Fibroblast of pulmonary artery (primary cell): ENCODE measurements at places on chromosomes 13 and 19.
A peak's percentile ranks its signal among the peaks of the same experiment; 100 is the strongest.

DNA sequence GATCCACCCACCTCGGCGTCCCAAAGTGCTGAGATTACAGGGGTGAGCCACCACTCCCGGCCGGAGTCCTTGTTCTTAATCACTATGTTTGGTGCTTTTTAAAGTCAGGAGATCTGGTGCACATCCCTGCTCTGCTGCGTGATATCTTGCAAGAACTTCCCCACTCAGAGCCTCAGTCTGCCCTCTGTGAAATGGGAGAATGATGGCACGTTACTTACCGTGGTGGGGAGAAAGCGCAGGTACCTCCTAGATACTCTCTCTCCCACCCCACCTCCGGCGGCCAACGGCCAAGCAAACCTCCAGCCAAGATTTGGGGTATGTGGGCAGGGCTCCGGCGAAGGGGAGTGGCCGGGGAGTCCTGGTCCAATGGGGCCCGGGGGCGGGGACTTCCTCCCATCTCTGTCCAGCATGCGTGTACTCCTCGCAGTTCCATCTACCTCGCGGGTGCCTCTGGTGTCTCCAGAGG lies at the start of gene RYR1:
Gene RYR1, plus strand, starts transcription at position 424 of the 466 bp plus-strand sequence. CDS start 139 bp downstream, outside the sequence.
- peak; percentile 10 for DNase-seq

DNA sequence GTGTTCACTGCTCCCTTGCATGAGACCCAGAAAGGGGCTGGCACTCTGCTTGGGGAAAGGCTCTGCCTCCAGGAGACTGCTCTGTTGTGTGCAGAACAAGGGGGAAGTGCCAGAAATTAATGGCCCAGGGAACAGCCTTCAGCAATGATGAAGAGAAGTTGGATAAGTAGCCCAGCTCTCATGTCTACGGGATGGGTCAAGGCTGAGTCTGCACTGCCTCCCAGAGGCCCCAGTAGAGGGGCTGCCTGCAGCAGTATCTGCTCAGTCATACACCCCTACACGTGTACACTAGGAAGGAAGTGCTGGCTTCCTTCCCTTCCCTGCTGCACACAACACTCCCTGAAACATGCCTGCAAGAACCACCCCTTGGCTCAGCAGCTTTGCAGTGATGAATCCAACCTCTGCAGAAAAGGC lies 54.6 kb upstream of the URI1 start:
- peak; percentile 18 for DNase-seq

DNA sequence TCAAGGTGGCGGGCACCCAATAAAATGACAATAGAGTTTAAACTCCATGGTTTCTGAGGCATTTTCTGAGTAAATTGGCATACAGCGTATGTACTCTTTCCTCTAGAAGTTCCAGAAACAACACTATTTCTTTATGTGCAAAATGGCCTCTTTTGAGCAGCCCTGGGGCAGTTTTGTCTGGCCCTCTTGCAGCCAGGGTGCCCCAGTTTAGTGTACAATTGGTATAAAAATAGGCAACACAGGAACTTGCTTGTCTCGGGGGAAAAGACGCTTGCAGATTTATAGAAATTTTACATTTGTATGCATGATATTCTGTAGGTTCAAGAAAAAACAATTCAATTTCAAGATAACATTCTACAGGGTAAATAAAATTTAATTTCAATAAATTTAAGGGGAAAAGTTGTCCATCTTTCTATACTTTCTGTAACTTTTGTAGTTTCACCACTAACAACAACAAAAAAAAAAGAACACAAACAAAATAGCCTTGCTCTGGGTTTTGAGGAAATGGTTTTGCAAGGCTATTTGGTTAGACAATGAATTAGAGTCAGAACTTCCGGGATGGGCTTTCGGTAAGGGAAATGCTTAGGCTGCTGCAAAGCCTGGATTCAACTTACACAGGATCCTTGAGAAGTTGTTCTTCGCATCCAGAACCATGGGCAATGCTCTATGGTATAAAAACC lies 45.3 kb downstream of the LRCH1 start:
- DNase-seq = peak; percentile 54

GRCh38 chr19:45515081-45515624 lies 7.9 kb downstream of the VASP start:
- no peak for DNase-seq

DNA sequence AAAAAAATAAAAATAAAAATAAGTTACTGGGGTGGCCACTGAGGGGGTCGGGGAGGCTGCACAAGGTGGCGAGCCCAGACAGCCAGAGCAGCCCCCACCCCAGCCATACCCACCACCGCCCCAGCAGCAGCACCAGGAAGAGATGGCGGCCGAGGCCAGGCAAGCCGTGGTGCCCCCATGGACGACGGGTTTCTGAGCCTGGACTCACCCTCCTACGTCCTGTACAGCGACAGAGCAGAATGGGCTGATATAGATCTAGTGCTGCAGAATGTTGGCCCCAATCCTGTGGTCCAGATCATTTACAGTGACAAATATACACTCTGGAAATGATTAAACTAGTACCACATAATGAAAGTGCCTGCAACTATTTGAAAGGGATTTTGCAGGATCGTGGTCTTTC lies 71.6 kb upstream of the ZDHHC20 start:
- DNase-seq = no peak

DNA sequence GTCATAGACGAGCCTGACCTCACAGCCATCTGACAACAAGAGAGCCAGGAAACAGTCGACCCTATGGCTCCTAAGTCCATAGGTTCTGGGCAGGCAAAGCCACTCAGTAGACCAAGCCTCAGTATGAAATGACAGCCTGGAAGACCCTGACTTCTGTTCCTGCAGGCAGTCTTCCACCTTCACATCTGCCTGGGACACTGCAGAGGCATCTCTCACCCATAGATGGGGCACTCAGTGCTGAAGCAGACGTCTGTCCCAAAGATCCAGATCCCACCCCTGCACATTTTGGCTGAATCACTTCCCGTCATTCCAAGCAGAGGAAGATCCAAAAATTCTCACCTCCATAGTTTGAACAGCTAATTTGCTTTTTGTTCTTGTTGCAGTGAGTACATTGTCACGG lies 139.3 kb upstream of the ZNF507 start:
- DNase-seq = no peak

DNA sequence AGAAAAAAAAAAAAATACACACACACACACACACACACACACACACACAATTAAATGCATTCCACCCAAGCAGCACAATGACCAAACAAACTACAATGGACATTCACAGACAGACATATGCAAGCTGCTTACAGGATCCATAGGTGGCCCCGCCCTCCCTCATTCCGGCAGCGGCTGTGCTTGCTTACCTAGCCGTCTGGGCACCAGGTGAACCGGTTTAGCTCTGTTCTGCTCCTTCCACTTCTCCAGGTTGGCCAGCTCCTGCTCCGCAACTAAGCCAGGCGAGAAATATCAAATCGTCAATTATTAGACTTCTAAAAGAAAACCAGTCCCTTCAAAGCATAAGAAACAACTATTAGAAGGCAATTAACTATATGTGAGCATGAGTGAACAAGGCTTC lies 23.1 kb downstream of the EPSTI1 start:
- no peak for DNase-seq

GRCh38 chr19:37905946-37906868 lies at the start of gene WDR87:
WDR87 (minus strand) TSS chr19:37906594; CDS start chr19:37898239, 8,355 bp downstream.
- peak; percentile 16 for DNase-seq

DNA sequence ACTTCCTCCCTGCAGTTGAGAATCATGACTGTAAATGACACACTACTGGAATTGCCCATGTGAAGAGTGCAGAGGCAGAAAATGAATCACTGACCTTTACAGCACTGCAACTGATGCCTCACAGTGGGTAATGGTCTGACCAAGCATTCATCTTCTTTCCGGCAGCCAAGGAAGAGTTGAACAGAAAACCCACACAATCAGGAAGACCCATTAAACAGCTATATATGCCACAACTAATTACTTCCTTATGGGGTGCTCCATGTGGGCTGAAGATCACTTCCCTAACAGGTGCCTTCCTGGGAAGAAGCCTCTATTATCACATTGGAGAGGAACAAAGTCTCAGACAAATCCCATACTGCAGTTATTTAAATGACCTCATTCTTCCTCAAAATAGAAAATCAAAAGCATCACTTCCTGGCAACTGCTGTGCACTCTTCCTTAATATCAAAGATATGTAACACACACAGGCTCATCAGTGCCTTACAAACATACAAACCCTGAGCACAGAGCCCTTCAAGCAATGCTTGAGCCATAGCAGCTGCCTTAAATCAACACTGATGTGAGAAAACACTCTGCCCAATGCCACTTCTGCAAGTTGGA lies 45.8 kb downstream of the RUBCNL start:
- DNase-seq = peak; percentile 58

GRCh38 chr19:10001899-10002298 lies 8.4 kb downstream of the COL5A3 start:
- peak; percentile 20 for DNase-seq

DNA sequence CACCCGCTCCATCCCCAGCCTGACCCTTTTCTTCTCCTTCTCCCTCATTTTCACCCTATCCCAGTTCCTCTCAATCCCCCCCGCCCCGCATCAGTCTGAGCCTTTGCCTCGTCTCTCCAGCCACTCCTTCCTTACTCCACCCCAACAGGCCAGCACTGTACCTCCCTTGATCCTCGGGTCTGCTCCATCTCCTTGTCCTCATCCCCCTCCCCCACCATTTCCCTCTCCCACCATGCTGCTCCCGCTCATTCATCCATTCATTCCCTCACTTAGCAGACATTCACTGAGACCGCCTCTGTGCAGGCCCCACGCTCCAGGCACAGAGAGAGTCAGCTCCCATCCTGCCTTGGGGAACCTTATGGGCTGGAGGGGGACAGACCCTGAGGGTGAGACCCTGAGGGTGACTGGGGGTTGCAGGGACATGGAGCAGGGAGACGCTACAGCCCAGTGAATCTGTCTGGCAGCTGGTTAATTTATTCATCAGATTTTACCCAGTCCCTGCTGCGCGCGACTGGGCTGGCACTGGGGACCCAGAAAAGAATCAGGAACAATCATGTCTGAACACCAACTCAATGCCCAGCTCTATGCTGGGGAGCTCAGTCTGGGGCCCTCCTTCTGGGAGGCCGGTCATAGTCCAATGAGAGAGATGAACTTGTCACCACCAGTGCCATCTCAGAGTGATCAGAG lies 881 bp downstream of the ARHGAP33 start:
- no peak for DNase-seq

GRCh38 chr19:52749780-52750179 lies 14.9 kb upstream of the ZNF611 start:
- DNase-seq = no peak

GRCh38 chr13:110337247-110337646 lies 30.2 kb downstream of the COL4A2 start:
- DNase-seq = no peak

DNA sequence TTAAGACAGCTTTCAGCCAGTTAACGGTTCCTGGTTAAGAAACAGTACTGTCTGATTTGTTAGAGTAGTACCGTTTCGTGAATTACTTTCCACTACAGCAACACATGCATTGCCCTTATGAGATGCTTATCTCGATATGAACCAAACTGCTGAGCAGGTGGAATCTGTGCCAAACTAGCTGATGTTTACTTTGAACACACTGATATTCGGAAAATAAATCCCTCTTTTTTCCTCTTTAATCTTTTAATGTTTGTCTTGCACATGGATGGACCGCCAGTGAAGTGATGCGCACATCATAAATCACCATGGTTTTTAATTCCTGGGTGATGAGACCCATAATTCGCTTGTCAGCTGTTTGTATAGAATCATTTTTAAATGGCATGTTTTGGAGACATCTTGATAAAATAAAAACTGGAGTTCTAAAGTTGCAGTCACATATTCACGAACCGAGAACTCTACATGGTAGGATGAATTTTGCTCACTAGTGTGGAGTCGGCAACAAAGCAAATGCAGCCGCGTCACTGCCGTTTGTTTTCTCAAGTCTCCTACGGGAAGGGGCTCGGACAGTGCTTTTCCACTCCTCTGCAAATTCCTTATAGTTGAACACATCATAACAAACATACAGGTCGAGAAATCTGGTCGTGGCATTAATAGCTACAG lies 1.1 kb downstream of the GJA3 start:
- peak; percentile 32 for DNase-seq

GRCh38 chr19:11887234-11887610 lies 360 bp upstream of the ZNF69 start:
- DNase-seq = no peak

GRCh38 chr19:33622809-33623511 lies 1.2 kb downstream of the CHST8 start:
- no peak for DNase-seq

- DNase-seq = no peak
Observed at GRCh38 chr13:107999751-108000150, 215.6 kb downstream of the LIG4 start.

- DNase-seq = no peak
Observed at GRCh38 chr19:18737337-18737953, 53.7 kb downstream of the COMP start.

GRCh38 chr19:18253130-18253529 lies 21.1 kb downstream of the IQCN start:
- DNase-seq = no peak

DNA sequence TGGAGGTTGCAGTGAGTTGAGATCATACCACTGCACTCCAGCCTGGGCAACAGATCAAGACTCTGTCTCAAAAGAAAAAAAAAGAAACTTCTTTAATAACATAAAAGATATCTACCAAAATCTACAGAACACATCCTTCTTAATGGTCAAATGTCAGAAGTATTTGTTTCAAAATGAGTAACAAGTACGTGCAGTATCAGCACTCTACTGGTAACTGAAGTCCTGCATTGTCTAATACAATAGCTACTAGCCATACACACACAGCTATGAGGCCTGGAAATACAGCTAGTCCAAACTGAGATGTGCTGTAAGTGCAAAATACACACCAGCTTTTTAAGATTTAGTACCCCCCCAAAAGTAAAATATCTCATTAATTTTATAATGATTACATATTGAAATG lies 88.1 kb downstream of the TSC22D1 start:
- no peak for DNase-seq

DNA sequence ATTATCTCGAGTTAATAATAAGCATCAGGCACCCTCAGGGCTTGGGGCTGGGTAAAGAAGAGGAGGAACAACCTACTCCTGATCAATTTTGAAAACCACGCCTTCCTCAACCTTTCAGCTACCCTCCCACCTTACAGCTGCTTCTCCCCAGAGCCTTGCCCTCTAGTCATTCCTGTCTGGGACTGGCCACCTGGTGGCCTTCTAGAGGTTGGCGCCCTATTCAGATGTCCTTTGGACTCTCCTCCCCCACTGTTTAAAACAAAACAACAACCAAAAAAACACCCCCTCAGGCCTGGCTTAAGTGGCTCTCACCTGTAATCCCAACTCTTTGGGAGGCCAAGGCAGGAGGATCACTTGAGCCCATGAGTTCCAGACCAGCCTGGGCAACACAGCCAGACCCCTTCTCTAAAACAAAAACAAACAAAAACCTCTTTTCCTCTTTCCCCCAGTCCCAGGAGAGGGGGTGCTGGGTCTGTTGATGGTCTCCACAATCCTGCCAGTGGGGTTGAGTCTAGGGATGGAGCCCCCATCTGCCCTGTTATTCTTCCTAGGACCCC lies 62.3 kb downstream of the CCDC70 start:
- no peak for DNase-seq

GRCh38 chr13:101127741-101128353 lies 288.5 kb downstream of the NALCN start:
- DNase-seq = peak; percentile 67

- DNase-seq = no peak
Observed at GRCh38 chr13:40635315-40635995, 31.0 kb downstream of the FOXO1 start.

- DNase-seq = peak; percentile 5
Observed at GRCh38 chr13:65889368-65889767, 1340.8 kb downstream of the PCDH9 start.
